ENCODE measurements at places on chromosomes 2 and 18. TPM values are rescaled to one million over a fixed set of nuclear protein-coding genes. Genes with fewer than 3 reads are reported as not detected.

Gene IL36RN
- polyA plus RNA-seq: not detected

DNA sequence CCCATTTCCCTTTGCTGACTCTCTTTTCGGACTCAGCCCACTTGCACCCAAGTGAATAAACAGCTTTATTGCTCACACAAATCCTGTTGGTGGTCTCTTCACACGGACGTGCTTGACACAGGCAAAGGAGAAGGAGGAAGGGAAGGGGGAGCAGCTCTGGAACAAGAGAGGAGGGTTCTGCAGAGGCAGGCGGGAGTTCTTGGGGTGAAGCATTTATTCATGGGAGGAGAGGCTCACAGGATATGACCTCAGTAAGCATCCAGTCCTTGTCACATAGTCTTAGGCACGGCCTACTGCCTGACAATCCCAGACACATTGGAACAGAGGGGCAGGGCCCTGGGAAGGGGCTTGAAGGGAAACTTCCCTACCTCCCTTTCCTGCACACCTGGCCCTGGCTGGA, 171.7 kb upstream of the HS6ST1 start:
- DNase-seq: no peak

GRCh38 chr2:138176862-138177439, 212.7 kb downstream of the HNMT start:
- DNase-seq: no peak

DNA sequence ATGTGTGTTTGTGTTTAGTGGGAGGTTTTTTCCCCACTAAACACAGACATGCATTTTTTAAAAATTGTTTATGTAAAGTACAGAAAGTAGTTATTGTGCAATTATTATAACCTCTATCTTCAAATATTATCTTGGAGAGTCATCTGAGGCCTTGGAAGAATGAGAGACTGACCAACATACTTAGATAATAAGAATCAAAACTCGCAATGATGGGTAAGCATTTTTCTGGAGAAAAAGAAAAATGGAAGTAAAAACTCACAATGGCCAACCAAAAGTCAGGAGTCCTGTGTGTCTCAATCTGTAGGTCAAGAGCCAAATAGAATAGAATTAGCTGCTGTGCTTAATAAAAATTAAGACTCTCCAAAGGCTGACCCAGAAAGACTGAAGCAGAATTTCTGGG, 43.0 kb downstream of the MEMO1 start:
- DNase-seq: peak; percentile 24

DNA sequence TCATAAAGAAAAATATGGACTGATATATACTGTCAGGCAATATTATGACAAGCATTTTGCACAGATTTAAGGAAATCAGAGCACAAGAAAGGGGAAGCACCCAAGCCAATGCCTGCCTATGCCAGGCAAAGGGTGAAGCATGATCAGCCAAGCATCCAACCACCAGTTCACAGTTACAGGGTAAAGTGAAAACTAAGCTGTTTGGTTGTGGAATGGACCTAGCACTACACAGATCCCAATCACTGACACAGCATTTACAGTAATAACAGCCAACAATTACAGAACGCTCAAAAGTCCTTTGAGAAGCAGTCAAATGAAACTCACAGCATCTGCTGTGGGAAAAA, 90.3 kb downstream of the SP3 start:
- DNase-seq: no peak

DNA sequence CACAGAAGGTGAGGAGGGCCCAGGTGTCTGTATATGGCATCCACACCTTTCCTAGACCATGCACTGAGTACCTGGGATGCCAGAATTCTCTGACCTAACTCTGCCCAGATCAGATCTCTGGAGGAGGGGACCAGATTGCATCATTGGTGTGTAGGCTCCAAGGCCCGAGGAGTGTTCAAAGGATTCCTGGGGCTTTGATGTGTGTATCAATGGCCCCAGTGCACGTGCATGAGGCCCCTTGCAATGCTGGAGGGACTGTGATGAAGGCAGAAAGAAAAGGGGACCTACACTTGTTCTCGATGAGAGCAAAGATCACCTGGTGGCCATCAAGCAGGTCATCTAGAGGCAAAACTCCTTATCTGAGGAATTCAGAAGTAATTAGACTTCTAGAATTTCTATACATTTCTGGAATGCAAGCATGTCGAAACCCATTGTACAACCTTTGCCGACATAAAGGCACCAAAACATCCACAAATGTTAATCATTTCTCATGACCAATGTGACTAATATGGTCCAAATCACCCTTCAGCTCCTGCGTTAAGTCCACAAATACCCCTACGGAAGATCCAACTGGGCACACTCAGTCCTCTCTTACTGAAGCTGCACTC, 123.5 kb downstream of the CHST9 start:
- DNase-seq: no peak

Gene PROM2
- polyA plus RNA-seq: 0.09 TPM

Gene CLEC4F
- not detected for polyA plus RNA-seq
